ENCODE measurements at places on chromosomes 12 and 14.

DNA sequence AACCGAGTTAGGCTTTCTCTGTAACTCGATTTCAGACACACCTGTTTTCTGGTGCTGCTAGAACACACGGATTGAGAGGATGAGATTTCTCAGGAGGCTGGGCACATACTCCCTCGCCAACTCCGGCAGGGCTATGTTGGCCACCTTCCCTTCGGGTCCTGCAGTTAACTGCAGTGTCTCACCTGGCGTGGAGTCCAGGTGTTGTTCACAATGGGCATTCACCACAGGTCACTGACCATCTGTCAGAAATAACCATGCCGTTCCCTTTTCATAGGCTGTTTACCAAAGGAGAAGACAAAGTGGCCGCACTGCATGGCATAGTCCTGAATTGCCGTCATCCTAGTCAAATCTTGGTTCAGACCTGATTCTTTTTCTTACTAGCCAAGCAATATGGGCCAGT, 5.5 kb upstream of the KCNH3 start:
- DNase-seq: no peak

DNA sequence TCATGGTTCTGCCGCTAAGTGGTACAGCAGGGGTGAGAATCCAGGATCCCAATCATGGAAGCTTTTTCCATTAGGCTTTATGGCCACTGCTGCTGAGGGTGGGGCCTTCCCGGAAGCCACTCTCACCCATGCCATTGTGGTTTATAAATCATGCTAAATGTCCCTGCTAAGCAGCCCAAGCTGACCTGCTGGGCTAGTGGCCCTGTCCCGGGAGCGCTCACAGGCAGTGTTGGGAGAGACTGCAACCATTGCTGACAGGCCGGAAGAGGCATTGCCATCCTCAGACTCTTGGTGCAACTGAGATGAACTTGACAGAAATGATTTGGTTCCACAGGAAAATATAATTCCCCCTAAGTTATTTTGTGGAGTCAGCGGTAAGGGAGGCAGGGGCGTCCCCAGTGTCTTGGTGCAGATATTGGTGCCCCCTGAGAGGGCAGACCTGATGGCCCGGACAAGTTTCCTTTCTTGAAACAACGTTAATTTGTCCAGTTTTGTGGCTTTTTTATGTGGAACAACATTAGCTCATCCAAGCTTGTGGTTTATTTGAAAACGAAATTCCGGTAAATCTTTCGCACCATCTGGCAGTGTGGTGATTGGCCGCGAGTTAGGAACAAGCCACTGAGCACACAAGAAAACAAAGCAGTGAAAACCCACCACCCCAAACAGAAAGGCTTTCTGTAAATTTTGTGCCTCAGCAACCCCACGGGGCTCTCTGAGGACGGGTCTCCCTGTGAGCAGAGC, 82.3 kb downstream of the SSPN start:
- DNase-seq: no peak

DNA sequence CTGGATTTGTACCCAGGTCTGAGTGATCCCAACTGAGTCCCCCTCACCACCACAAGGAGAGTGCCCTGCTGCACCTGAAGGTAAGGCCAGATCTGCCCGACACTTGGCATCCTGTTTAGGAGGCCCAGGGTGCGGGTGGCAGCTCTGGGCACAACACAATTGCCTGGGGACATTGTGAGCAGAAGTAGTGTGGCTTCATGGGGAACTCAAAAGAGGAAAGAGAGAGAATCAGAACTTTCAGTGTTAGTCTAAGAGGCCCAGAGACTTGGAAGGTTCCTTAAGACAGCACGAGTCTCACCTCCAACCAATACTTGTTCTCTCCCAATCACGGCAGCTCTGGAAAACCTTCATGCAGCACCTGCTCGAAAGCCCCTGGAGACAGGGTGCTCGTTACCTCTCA, 6.6 kb upstream of the SLC8B1 start:
- DNase-seq: no peak

DNA sequence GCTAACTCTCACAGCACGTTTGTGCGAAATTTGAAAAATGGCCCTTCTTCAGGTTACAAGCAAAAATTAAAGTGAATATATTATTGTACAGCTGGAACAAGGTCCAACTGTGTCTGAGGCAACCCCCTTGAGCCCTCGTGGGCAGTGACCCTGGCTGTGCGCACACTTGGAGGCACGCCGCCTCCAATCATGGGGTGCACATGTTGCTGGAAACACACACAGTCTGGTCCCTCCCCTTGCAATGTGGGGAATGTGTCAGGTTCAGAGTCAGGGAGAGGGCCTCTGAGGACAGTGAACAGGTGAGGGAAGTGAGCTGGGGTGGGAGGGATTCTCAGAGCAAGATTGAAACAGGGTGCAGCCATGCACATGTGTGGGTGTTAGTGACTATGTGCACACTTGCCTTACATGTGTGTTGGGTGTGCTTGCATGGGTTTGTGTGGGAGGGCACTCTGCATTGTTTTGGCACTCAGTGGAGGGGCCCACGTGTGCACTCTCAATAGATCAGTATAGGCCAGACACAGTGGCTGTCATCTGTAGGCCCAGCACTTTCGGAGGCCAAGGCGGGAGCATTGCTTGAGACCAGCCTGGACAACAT, 9.6 kb downstream of the TSPAN9 start:
- no peak for DNase-seq

DNA sequence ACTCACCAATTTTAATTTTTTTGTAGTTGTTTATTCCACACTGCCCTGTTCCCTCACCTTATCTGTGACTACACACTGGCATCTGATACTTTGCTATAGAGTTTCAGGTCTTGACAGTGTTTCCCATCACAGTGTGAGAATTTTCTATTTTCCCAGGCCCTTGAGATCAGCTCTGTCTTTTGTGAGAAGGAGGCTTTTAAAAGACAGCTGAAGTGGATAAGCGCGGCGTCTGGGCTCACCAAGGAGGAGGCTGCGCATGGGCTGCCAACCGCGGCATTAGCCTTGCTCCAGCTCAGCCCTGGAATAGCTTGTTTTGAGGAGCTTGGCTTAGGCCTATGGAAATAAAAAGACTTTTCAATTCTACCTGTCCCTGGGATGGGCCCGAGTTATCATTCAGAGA, 181.3 kb downstream of the RMST start:
- DNase-seq: no peak

GRCh38 chr12:103399986-103400385, 95.8 kb downstream of the C12orf42 start:
- DNase-seq: no peak
